ENCODE measurements at places on chromosomes 5 and 9.

GRCh38 chr5:1515311-1515920, 8.3 kb downstream of the LPCAT1 start:
- no peak for DNase-seq

DNA sequence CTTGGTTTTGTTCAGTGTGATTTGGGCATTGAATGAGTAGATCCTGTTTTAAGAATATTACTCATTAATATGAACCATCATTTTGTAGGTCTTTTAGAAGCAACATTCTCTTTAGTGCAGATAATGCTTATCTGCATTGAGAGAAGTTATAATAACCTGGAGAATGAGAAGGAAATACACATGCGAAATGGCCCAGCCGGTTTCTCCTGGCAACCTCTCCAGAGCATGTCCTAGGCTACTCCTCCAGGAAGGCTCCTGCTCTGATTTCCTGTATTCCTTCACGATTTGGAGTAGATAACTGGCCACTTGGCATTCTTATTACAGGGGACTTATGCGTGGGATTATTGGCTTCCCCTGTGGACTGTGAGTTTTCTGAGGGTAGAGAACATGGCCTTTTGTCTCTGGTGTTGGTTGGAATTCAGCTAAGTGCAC, 12.6 kb downstream of the DAPK1 start:
- DNase-seq: no peak

- DNase-seq: no peak
Observed at GRCh38 chr9:72133365-72134035, 15.7 kb upstream of the GDA start.

GRCh38 chr5:56327809-56328208, 94.7 kb upstream of the ANKRD55 start:
- DNase-seq: no peak

DNA sequence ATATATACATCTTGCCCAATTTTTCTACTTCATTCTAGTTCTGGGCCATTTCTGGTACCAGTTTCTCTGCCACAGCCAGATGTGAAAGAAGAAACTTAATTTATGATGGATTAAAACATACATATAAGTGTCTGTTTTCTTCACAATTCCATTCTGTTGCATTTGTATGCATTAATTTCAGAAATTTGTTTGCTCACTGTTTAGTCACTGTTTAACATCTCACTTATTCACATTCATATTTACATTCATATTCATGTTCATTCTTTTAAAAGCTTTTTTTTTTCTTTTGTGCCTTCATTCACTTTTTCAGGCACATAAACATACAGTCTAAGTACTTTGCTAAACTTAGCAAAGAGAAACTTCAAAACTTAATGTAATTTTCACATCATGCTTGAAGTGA, 684.0 kb upstream of the CDH9 start:
- no peak for DNase-seq

GRCh38 chr9:92770360-92770995, 5.8 kb upstream of the BICD2 start:
- DNase-seq: no peak
